ENCODE measurements at places on chromosomes 1 and 21. TPM values are rescaled to one million over a fixed set of nuclear protein-coding genes. Genes with fewer than 3 reads are reported as not detected.

DNA sequence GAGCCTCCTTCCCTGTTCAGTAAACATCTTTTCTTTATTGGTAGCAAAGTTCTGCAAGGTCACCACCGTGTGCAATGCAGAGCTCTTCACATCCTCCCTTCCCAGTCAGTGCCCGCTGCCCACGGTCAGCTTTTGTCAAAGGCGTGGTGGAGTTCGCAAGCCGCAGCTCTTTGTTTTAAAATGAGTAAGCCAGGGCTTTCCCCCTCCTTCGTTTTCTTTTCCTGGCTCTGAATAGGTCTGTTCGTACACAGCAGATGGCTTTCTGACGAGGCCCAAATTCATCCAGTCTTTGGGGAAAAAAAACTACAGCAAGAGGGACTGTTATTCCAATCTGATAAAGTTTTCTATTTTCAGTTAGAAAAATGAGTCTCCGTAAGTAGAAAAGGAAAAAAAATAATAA lies 153.2 kb downstream of the LRIG2 start:
- no peak for DNase-seq

DNA sequence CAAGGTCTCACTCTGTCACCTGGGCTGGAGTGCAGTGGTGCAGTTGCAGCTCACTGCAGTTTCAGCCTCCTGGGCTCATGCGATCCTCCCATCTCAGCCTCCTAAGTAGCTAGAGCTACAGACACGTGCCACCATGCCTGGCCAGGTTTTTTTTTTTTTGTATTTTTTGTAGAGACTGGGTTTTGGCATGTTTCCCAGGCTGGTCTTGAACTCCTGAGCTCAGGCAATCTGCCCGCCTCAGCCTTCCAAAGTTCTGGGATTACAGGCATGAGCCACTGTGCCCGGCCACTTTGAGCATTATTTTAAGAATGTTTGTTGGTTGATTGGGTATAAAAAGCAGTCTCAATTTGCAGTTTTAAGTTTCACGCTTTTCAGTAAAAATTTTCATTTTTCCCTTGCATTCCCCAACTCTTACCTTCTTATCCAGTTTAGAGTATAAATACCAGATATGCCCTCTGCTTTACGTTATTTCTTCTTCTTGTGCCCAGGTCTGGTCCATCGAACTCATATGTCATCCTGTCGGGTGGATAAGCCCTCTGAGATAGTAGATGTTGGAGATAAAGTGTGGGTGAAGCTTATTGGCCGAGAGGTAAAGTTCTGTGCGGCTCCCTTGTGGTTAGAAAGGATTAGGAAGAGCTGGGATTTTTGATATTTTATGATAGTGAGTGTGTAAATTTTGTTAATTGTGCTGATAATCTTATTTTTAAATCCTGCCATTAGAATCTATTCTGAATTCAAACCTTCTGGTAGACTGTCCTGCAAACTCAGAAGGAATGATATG lies 36.0 kb downstream of the FABP3 start:
- DNase-seq: no peak

The HSD3B1 gene
- polyA plus RNA-seq: not detected

DNA sequence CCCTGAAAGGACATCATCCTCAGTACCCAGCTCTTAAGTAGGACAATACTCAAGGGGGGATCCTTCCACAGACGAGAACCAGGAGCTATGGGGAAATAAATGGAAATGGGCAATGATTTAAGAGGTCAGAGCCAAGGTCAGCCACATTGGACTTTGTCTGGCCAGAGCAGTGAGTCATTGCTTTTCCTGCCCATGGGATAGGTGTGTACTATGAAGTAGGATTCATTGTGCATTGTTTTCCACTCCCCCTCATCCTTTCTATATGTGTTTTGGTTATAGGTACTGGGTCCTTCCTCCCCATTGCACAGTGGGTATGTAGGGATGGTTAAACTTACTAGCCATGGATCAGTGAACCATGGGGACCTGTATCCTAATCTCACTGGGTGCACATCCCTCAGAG lies 328.9 kb upstream of the USP25 start:
- no peak for DNase-seq
